ENCODE measurements at places on chromosomes 1 and 21. TPM values are rescaled to one million over a fixed set of nuclear protein-coding genes. Genes with fewer than 3 reads are reported as not detected.
A peak's percentile ranks its signal among the peaks of the same experiment; 100 is the strongest.

- no peak for DNase-seq
Observed at GRCh38 chr1:221743416-221744208, 1.7 kb upstream of the DUSP10 start.

GRCh38 chr1:154784924-154785531, 85.1 kb downstream of the KCNN3 start:
- no peak for DNase-seq

DNA sequence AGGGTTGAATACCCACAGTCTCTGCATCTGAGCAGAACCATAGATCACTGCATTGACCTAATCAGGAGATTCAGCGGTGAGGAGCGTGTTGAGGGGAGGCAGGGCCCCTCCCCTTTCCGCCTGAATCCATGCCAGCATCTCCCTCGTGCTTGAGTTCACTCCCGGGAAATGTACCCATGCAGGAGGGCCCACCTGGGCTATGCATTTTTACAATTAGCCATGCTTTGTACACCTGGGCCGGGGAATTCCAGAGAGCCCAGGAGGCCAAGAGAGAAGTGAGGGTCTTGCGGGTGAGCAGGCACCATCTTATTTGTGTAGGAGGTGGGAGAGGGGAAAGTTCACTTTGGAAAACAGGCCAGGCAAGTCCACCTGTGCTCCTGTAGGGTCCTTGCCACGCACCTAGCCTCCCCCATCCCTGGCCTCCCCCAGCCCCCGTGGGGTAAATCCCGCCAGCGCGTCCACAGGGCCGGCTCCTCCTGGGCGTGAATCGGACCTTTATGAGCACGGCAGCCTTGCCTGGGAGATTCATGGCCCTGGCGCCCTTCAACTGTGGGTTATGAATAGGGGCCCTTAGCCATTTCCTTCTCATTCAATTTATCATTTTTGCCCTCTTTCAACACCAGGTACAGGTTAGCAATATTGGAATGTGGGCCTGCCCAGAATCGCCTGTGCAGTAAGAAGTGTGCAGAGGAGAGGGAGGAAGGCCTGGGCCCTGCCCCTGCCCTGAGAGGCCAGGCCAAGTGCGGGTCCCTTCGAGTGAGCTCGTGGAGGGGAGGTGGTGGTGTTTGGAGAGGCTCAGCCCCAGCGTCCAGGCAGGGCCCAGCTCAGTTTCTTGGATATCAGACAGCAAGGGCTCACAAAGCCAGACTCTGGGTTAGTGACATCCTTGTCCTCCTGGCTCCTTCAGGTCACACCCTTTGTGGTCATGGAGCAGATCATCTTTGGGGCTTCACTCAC, 84.4 kb upstream of the ACTRT2 start:
- DNase-seq: peak; percentile 12

- DNase-seq: no peak
Observed at GRCh38 chr1:113917400-113918082, 11.6 kb upstream of the HIPK1 start.

- DNase-seq: no peak
Observed at GRCh38 chr1:177897998-177898654, 71.7 kb downstream of the SEC16B start.

GRCh38 chr1:33986390-33987095, 122.7 kb downstream of the HMGB4 start:
- DNase-seq: no peak

- no peak for DNase-seq
Observed at GRCh38 chr1:65026235-65026634, 59.9 kb upstream of the JAK1 start.

GRCh38 chr1:185317886-185318310, 855 bp upstream of the IVNS1ABP start:
- DNase-seq: peak; percentile 33

DNA sequence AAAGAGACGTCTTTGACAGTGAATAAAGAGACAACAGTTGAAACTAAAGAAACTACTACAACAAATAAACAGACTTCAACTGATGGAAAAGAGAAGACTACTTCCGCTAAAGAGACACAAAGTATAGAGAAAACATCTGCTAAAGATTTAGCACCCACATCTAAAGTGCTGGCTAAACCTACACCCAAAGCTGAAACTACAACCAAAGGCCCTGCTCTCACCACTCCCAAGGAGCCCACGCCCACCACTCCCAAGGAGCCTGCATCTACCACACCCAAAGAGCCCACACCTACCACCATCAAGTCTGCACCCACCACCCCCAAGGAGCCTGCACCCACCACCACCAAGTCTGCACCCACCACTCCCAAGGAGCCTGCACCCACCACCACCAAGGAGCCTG, 68.5 kb downstream of the TPR start:
- DNase-seq: no peak

- DNase-seq: no peak
Observed at GRCh38 chr21:44437371-44437695, 18.0 kb upstream of the LRRC3 start.

Gene PLEKHA6
- 15.2 TPM for total RNA-seq

Gene WNT3A
- total RNA-seq: not detected

Gene MLLT11
- 27.8 TPM for total RNA-seq

Gene TBX15
- 1.4 TPM for total RNA-seq

Gene S100A7A
- not detected for total RNA-seq

Gene RHD
- total RNA-seq: not detected

Gene OR10Z1
- not detected for total RNA-seq

Gene CD1E
- total RNA-seq: not detected

Data from heart left ventricle (tissue), 16 donors.